ENCODE measurements at places on chromosomes 1 and 21.

DNA sequence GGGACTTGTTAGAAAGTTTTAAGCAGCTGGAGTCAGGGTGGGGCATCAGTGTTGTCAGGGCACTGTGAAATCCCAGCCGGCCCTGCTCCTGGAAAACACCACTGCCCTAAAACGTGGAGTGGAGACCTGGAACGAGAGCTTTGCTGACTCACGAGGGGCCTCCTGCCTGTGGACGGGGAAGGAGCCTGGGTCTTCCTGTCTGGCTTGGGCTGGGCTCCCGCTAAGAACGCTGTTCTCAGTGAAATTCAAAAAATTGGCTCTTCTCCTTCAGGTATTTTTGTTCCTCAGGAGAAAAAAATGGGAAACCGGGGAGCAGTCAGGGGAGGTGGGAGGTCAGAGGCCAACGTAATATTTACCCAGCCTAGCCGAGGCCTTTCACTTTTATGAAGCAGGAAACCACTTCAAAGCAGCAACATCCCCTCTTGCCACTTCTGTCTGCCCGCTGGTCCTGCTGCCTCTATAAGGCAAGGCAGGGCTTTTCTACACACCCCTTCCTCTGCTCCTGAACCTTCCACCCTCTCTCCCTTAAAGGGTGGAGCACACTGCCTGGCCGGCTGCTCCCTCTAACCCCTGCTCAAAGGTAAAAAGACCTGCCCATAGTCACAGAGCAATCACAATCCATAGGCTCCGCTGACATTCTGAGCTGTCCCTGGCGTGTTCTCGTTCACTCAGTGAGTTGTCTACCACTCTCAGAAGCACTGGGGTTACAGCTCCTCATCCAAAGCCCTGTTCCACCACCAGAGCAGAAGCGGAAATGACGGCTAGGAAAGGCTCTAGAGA lies 8.0 kb downstream of the PLXNA2 start:
- DNase-seq, result peak; percentile 71

GRCh38 chr1:15761366-15762128 lies 3.0 kb downstream of the FBLIM1 start:
- DNase-seq, result no peak

DNA sequence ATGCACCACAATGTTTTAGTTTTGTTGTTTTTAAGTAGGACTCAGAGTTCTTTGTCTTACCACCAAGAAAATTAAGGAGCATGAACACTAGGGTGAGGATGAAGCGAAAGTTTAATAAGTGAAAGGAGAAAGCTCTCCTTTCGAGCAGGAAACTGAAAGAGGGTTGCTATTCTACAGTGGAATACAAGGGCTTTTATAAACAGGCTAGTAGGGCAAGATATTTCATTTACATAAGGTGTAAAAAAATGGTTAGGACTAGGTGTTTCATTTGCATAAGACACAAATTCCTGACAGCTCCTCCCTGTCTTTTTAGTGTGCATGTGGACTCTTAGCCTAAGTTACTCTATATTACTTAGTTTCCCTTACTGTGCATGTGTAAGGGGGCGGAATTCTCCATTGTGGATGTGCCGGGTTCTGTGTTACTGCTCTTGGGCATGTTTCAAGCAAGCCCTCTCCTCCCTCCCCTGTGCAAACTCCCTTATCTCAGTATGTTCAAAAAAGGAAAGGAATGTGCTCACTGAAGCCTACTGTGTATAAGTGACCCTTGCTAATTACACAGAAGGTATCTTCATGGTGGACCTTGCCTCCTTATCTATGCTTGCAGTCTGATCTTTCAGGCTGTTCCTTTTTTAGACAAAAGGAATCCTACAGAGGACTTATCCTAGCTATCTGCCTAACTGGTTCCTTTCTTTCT lies 7.3 kb downstream of the TSHB start:
- DNase-seq, result no peak

DNA sequence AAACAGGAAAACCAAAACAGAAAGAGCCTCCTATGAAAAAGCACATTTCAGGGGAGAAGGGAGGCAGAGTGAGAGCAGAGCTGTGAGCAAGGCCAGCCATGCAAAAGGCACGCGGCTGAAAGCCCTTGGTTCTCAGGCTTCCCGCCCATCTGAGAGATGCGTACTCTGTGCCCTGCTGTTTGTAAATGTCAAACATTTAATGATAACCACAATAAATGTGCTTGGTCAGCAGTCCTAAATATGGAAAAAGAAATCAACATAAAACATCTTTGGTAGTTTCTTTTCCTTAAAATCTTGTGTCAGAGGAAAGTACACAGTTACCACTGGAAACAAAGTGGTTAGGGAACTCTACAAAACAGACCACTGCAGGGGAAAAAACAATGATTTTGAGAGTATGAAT lies 283.1 kb downstream of the DSCAM start:
- DNase-seq, result no peak

Data from bronchial epithelial cell (primary cell).